ENCODE measurements at places on chromosomes 6 and 20. TPM values are rescaled to one million over a fixed set of nuclear protein-coding genes. Genes with fewer than 3 reads are reported as not detected.

DCBLD1 gene
- total RNA-seq: 30.9 TPM

OR2B6 gene
- 0.25 TPM for total RNA-seq

BCAS1 gene
- total RNA-seq: 0.75 TPM

PTK6 gene
- 2.5 TPM for total RNA-seq

FUT9 gene
- total RNA-seq: not detected

PNPLA1 gene
- total RNA-seq: not detected

POFUT1 gene
- total RNA-seq: 46.0 TPM

KCNG1 gene
- total RNA-seq: 18.8 TPM

SSTR4 gene
- not detected for total RNA-seq

FAM184A gene
- not detected for total RNA-seq

LPA gene
- 0.02 TPM for total RNA-seq

ENPP5 gene
- not detected for total RNA-seq

SIRPG gene
- total RNA-seq: not detected

SPINT4 gene
- not detected for total RNA-seq

LY6G5B gene
- 3.6 TPM for total RNA-seq

HCK gene
- total RNA-seq: 0.03 TPM

PEX7 gene
- 5.1 TPM for total RNA-seq

ABHD16A gene
- 19.6 TPM for total RNA-seq

RAD21L1 gene
- total RNA-seq: not detected

PCMT1 gene
- total RNA-seq: 90.3 TPM

ECHDC1 gene
- 37.7 TPM for total RNA-seq

SPEF1 gene
- total RNA-seq: 2.3 TPM

CPNE5 gene
- total RNA-seq: 0.15 TPM

NR2E1 gene
- total RNA-seq: not detected

Measured in A549 treated with DMSO at 1 μM for 4 hours (cell line).